ENCODE measurements at places on chromosomes 6 and 20. TPM values are rescaled to one million over a fixed set of nuclear protein-coding genes. Genes with fewer than 3 reads are reported as not detected.

PHF3 gene
- 53.5 TPM for total RNA-seq

SMPD2 gene
- 12.5 TPM for total RNA-seq

TSPYL4 gene
- total RNA-seq = 20.9 TPM

CLDN20 gene
- not detected for total RNA-seq

LRRC73 gene
- total RNA-seq = 0.65 TPM

CST7 gene
- total RNA-seq = not detected

SOX18 gene
- total RNA-seq = 52.4 TPM

GNAS gene
- 467 TPM for total RNA-seq

KIF25 gene
- total RNA-seq = not detected

TRIM40 gene
- not detected for total RNA-seq

PKIB gene
- 0.33 TPM for total RNA-seq

All from vein endothelial cell (primary cell).